CD4-positive, alpha-beta T cell treated with Interleukin-6 for 4 hours (primary cell): ENCODE measurements at places on chromosomes 16 and 17.

GRCh38 chr17:34107019-34107418 lies 148.1 kb upstream of the CCL2 start:
- no peak for DNase-seq

- no peak for DNase-seq
These were observed 62.9 kb downstream of the TMEM235 start for GRCh38 chr17:78294356-78294755.

GRCh38 chr17:57622683-57623433 lies 122.2 kb downstream of the CCDC182 start:
- no peak for DNase-seq

DNA sequence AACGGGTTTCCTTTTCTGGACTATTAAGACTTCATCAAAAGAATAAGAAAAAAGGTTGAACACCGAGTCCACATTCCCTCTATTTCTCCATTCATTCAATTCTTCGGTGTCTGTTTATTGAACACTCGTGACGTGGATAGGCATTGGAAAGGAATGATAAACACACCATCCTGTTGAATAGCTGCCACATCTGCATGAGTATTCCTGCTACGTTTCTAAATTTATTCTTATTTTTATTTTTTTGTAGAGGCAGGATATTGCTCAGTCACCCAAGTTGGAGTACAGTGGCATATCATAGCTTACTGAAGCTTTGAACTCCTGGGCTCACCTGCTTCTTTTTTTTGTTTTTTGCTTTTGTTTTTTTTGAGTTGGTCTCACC lies 80.8 kb upstream of the CIBAR2 start:
- no peak for DNase-seq
